ENCODE measurements at places on chromosomes 2 and 18.

- DNase-seq: no peak
These were observed 15.2 kb downstream of the FBXO41 start for GRCh38 chr2:73268830-73269685.

DNA sequence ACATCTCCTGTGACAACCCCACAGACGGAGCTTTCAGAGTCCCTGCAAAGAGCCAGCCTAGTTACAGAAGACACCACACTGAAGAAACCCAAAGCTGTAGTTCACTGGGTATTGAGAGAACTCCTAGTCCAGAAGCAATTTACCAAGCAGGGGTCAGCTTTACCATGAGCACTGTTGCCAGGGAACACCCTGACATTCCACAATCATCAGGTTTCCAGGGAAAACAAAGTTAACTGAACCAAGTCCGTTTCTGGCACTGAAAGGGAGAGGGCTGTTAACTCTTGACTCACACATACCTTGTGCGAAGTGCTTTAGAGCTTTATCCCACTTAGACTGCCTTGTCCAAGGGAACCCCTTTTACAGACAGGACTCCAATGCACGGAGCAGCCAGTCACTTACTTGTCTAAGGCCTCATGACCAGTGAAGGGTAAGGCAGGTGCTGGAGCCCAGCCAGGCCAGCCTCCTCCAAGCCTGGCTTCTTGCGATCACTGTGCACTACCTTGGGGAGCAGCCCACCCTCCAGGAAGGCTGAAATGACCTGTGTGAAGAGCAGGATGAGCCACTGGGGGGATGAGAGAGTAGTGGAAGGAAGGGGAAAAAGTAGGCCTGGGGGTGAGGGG lies 53.9 kb downstream of the REEP1 start:
- no peak for DNase-seq

GRCh38 chr2:132664096-132664495 lies 5.9 kb downstream of the LYPD1 start:
- DNase-seq: no peak

DNA sequence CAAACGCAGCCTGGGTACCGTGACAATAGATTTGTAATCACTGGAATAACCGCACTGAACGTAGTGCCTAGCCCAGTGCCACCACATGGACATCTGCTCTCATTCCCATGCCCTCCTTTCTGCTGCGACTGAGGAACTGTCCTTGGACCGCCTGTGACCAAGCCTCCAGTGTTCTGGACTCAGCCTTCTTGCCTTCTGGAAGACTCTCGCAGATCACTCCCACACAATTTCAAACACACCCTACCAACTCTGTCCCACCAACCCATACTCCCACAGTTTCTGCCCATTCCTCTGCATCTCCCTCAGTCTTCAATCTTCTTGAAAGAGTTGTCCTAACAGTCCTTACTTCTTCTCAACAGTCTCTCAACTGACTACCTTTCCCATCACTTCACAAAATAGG lies 2.1 kb downstream of the RNF149 start:
- no peak for DNase-seq

DNA sequence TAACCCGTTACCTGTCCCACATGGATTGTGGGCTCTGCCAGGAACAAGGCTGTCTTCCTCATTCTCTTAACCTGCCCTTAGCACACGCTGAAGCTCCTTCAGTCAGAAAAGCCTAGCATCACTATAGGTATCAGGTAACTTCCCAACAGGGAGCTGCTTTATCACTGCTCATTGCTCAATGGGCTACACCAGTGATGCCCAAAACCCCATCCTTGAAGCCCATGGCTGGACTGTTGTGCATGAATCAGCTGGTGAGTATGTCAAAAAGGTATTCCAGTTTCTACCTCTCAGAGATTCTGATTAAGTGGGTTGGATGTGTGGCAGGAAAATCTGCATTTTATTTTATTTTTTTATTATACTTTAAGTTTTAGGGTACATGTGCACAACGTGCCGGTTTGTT lies 362.2 kb downstream of the LRATD1 start:
- no peak for DNase-seq

DNA sequence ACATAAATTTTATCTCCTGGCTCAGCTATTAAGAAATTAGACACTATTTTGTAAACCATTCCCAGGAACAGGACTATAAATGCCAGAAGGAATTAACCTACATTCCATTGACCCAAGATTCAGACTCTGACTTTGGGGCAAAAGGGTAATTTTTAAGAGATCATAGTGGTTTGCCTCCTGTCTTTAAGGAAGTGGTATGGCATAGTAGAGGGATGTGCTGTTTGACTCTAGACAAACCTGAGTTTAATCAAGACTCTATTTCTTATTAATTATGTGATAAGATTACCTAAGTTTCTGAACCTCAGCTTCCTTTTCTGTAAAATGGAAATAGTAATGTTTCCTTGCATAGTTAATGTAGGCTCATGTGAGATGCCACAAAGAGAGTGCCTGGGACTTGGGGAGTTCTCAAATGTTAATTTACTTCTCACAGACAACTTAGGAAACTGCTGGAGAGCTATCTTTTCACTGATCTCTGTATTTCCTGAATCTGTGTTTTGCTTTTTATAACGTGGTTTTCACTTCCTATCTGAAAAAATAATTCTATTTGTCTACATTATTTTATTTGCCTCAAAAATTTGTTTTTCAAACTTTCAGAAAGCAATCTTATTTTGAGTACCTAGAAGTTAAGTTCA lies 11.9 kb upstream of the SLC40A1 start:
- no peak for DNase-seq

DNA sequence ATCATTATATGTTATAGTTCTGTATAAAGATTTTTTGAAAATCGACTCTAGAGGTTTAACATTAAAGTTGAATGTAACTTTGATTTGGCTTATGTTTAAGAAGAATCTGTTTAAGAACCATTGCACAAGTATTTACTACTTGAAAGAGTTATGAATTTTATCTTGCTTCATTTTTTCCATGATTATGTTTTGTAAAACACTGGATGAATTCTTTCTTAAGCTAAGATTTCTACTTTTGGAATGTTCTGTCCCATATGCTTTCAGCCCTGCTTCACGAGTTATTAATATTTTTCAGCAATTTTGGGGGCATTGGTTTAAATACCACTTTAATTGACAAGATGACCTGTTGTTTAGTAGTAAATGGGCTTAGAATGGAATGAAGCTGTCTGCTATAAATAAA lies 56.7 kb upstream of the STON1 start:
- no peak for DNase-seq

DNA sequence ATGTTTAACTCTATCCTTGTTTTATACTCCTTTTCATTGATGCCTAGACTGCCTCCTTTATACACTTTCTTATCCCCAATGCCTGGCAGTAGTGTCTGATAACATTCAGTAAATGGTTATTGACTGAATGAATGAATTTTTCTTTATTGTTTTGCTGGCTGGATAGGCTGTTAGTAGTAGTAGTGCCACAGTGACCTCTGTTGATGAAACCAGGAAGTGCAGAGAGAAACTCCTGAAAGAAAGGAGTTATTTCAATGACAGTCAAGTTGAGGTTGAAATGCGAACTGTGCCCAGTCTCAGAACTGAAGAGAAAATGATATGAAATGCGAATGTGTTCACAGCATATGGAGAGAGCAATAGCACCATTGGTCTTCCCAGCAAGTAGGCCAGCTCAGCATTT lies 26.8 kb upstream of the SLC9A2 start:
- DNase-seq: no peak

GRCh38 chr2:234102112-234102511 lies 51.6 kb downstream of the SPP2 start:
- DNase-seq: no peak

GRCh38 chr2:3192281-3192818 lies 185.3 kb downstream of the EIPR1 start:
- DNase-seq: no peak

- DNase-seq: no peak
These were observed 1.9 kb upstream of the CFAP53 start for GRCh38 chr18:50268022-50268747.

DNA sequence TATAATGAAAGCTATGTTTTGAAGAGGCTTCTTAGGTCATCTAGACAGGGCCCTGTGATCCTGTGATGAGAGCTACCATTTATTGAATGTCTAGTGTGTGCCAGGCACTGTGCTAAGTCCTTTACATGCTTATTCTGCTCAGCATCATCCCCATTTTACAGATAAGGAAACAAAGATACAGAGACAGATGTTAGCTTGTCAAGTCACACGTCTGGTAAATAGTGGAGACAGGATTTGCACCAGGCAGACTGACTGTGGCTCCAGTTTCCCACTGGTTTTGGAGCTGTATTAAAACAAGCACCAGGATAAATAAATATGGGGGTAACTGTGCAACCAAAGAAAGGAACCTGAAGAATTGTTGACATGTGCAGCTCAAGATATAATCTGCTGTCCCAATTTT lies 19.2 kb upstream of the EML6 start:
- DNase-seq: no peak

- no peak for DNase-seq
These were observed 45.6 kb downstream of the ATOH8 start for GRCh38 chr2:85799215-85799956.

DNA sequence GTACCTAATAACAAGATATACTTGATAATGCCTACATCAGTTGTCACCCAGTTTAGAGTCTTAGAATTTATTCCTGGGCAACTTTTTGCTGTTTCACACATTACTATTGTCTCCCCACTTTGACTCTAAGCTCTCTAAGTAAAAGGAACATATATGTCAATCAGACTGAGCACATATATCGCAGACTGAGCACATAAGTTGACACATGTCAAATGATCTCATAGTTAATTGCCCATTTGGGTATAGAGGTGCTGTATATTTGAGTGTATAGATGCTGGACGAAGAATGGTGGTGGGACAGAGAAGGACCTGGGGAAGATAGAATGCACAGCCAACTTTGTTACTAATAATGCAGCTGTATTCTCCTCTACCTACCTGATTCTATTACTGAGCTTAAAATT lies 746.0 kb upstream of the CDH2 start:
- DNase-seq: no peak

GRCh38 chr2:19838616-19839015 lies 63.2 kb downstream of the TTC32 start:
- no peak for DNase-seq

- DNase-seq: no peak
These were observed 96.6 kb upstream of the NOSTRIN start for GRCh38 chr2:168705534-168706470.

- DNase-seq: no peak
These were observed 311.6 kb downstream of the IRS1 start for GRCh38 chr2:226488034-226488433.

- DNase-seq: no peak
These were observed 60.9 kb upstream of the SALL3 start for GRCh38 chr18:78918707-78919106.

DNA sequence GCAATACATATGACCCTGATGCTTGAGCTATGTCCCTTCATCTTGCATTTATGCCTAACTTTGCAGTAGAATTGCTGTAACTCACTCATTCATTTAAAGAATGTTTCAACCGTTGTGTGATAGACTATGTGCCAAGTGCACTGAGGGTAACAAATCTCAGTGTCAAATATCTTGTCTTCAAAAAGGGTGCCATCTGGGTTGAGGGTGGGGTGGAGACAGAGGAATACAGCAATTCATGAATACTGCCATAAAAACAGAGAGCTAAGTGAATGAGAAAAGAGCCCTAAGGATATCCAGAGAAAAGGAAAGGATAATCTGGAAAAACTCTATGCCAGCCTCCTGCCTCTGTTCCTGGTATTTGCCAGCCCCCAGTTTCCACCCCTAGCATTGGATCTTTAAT lies 1534.4 kb upstream of the PIK3C3 start:
- DNase-seq: no peak

DNA sequence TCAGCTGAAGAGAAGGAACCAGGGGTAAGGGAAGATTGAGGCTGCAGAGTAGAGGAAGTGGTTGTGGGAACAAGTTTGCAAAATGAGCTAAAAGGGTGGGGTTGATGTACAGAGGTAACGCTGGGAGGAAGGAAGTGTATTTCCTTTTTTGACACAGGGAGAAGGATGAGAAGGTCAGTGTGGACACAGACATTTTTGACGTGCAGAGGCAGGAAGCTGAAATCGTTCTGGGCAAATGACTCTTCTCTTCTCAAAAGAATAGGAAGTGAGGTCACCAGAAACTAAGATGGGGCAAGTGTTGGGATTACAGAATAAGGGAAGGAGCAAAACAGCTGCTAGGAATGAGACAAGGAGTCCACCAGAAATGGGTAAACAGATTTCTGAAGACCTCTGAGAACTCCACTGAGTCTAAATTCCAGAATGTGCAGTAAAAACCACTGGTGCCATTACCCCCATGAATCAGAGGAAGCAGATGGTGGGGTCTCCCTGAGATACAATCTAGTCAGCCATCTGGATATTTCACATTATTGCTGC lies 20.0 kb upstream of the RNF149 start:
- no peak for DNase-seq

DNA sequence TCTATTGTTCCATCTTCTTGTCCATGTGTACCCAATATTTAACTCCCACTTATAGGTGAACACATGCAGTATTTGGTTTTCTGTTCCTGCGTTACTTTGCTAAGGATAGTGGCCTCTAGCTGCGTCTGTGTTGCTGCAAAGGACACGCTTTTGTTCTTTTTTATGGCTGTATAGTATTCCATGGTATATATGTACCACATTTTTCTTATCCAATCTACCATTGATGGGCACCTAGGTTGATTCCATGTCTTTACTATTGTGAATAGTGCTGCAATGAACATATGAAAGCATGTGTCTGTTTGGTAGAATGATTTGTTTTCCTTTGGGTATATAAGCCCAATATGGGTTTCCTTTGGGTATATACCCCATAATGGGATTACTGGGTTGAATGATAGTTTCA lies 77.3 kb upstream of the MMADHC start:
- DNase-seq: no peak

- no peak for DNase-seq
These were observed 405.6 kb downstream of the TNS1 start for GRCh38 chr2:217597145-217597544.

GRCh38 chr2:28134262-28134812 lies 243.8 kb downstream of the BABAM2 start:
- no peak for DNase-seq

DNA sequence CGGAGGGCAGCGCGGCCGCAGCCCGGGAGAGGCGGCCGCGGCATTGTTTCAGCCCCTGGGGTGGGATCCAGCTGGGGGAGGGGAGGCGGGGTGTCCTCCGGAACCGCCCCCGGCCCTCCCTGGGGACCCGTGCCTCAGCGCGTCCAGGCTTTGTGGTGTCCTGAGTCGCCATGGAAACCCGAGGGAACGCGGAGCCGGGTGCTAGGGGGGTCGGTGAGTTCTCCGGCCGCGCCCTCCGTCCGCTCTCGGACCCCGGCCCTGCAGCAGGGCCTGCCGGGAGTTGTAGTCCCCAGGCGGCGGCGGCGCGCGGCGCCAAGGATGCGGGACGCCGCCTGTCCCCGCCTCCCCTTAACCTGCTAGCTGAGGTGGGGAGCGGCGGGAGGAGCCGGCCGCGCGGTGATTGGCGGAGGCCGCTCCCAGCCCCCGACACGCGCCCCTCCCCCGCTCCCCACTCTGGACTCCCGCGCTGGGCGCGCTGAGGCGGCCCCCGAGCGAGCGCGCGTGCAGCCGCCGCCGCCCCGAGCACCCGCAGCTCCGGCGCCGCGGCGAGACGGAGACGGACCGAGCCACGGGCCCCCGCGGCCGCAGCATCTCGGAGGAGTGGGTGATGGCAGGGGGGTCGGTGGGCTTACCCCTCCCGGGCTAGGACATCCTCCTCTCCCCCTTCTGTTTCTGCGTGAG lies at the start of gene DPYSL5:
Gene DPYSL5 (plus strand): TSS at position 478 of the 681 bp plus-strand sequence. CDS start 50,368 bp downstream, outside the sequence.
- peak; percentile 21 for DNase-seq

All from NCI-H1436 treated with DMSO at 0.1 percent for 48 hours (cell line).